Forelimb muscle (tissue), 1 donor: ENCODE measurements at places on chromosomes 2 and 18. TPM values are rescaled to one million over a fixed set of nuclear protein-coding genes. Genes with fewer than 3 reads are reported as not detected.

DNA sequence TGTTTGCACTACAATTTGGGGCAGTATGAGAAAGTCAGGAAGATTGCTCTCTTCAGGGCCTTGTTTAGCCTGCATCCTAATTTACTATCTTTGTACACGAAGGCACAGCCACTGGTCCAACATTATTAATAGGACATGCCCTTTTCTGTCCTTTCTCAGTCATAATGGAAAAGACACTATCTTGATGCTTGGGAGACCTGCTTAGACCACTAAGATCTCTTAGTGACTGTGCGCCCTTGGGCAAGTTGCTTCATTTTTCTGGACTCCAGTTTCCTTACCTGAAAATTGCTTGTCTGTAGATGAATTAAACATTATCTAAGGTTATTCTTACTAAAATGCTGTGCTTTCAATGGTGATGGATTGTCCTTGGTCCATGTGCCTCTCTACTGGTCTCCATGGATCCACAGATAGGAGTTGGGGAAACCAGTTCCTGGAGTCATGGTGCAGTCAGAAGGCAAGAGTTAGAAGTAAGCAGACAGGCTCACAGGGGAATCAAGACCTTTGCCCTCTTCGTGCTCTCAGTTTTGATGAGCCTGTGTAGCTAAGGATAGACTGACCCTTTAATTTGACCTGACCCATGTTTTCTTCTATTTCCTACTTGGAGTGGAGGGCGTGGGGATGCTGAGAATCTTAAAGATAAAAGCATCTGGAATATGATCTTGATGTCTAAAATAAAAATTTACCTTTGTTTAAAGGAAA is 114.0 kb downstream of the RAPGEF4 start:
- no peak for DNase-seq

DNA sequence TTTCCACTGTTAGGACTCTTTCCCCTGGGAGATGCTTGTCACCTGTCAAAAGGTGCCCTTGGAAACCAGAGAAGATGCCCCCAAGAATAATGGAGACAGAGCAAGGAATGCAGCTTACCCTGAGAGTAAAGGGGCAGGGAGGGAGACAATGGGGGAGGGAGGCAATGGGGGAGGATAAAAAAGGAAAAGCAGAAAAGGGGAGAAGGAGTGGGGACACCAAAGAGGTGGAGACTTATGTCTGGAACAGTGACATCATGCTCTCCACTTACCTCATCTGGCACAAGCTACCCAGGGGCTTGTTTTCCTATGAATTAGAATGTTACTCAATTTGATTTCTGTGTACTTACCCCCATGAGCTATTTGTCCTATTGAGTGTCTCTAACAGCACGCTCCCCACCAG is 67.9 kb downstream of the MRO start:
- DNase-seq: no peak

- no peak for DNase-seq
Observed at GRCh38 chr2:136437461-136437860, 319.5 kb upstream of the CXCR4 start.

DNA sequence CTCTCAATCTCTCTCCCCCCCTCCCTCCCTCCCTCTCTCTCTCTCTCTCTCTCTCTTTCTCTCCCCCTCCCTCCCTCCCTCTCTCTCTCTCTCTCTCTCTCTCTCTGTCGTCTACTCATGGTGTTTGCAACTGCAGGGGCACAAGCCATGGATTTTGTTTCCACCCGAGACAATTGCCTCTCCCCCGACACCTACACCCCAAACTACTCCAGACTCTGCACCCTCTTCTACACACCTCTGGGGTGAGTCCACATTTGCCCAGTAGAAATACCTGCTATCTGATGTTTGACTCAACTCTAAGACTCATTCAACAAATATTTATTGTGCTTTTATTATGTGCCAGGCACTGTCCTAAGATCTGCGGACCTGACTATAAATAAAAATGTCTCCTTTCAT is 93.7 kb downstream of the TMEM17 start:
- DNase-seq: no peak

GRCh38 chr18:32695534-32695933 is 77.3 kb downstream of the KLHL14 start:
- no peak for DNase-seq

DNA sequence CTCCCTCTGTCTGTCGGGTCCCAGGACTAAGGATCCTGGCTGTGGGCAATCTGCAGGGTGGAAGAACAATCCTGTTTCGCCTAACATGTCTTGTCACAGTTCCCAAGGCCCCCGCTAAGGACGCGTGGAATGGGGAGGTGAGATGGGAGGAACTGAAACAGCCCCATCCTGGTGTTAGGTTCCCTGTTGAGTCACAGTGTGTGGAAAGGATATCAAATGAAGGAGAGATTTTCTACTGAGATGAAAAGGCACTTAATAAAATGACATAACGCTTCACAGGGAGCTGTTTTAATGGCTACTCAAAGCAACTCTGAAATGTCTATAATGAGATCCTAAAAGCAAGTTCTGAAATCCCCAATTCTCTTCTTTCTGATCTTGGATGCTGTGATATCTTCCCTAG is 52.5 kb downstream of the RAB31 start:
- DNase-seq: no peak

- DNase-seq: no peak
Observed at GRCh38 chr2:10519394-10519740, 71.2 kb upstream of the ODC1 start.

- DNase-seq: no peak
Observed at GRCh38 chr2:85516653-85517389, 22.1 kb upstream of the MAT2A start.

- DNase-seq: no peak
Observed at GRCh38 chr2:165776013-165776412, 18.0 kb downstream of the GALNT3 start.

DNA sequence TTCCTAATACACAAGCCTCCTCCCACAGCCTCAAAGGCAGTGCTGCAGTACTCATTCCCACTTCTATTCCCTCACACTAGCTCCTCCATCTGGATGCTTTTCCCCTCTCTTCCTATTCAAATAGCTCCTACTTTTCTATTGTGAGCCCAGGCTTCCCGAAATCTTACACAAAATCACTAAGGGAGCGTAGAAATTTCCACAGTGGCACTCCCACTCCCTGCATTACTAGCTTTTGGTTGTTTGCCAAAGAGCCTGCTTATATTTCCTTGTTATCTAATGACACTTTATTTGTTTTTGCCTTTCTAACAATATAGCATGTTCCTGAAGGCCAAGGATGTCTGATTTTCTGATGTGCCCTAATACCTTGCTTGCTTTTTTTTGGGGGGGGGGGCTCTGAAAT is 10.9 kb downstream of the EPAS1 start:
- no peak for DNase-seq

GRCh38 chr18:22509423-22509822 is 91.7 kb upstream of the CTAGE1 start:
- DNase-seq: no peak

- no peak for DNase-seq
Observed at GRCh38 chr2:163667064-163667887, 68.5 kb downstream of the FIGN start.

DNA sequence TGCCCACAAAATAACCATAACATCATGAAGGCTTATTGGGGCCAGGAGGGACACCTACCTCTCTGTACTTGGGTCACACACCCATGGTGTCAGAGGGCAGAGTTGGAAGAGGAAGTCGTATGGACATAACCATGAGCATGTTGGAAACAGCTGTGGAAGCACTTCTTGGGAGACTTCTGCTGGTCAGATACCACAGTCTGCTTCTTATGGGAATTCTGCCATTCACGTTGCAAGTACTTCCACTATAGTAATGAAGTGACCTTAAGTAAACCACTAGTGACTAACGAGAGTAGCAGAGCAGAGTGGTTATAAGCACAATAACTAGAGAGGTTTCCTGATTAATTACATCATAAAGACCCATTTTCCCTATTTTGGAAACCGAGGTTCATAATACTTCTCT is 61.1 kb upstream of the TFPI start:
- no peak for DNase-seq

DNA sequence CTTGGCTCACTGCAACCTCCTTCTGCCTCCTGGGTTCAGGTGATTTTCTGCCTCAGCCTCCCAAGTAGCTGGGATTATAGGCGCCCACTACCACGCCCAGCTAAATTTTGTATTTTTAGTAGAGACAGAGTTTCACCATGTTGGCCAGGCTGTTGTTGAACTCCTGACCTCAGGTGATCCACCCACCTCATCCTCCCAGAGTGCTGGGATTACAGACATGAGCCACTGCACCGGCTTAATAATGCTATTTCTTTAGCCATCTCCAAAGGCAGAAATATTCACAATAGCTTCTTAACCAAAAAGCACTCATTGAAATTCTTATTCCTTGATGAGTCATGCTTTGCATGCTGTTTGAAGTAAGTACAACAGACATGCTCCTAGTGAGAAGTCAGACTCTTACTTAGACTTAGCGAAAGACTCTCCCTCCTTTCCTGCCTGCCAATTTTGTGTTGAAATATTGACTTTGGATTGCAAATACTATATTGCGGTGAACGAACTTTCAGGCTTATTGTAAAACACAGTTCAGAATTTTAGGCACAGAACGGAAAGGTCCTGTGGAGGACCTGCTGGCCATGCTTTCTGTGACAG is 4.4 kb downstream of the ACTR3 start:
- no peak for DNase-seq

ASB1 gene
- polyA plus RNA-seq: 45.8 TPM

TMEM178A gene
- 16.3 TPM for polyA plus RNA-seq

IRS1 gene
- polyA plus RNA-seq: 11.9 TPM
